CD4-positive, alpha-beta T cell treated with Interleukin-15 for 1 hour (primary cell): ENCODE measurements at places on chromosomes 16 and 17.

DNA sequence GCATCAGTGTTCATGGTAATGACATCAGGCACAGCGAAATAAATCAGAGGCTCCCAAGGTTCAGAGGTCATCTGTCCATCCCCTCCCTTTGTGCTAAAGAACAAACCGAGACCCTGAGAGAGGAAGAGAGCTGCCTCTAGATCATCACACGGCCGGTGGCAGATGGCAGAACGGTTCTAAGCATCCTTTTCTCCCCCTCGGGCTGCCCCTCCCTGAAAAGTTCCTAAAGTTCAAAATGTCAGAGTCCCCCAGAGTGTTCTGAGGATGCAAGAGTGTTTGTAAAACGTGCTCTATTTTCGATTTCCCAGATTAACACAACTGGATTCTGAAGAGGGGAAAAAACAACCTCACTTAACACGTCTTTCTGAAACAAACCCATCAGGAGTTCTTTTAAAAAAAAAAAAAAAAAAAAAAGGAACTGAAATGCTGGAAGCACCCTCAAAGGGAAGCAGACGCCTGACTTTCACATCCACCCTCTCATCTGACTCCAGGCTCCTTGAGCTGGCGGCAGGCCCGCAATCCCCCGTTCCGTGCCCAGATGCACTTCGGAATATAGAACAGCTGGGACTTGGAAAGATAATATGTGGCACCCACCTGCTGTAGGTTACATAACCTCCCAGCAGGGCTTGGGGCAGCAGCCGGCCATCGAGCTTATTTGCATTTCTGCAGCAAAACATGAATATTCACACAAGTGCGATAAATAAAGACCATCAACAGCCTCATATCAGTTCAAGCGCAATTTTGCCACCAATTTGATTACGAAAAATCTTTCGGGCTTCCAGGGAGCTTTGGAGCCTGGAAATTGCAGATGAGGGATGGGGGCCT lies 115.5 kb upstream of the SMURF2 start:
- DNase-seq, result no peak

GRCh38 chr17:27445971-27446370 lies 10.3 kb upstream of the KSR1 start:
- no peak for DNase-seq

- no peak for DNase-seq
These were observed 42.0 kb downstream of the AXIN2 start for GRCh38 chr17:65519462-65519861.

DNA sequence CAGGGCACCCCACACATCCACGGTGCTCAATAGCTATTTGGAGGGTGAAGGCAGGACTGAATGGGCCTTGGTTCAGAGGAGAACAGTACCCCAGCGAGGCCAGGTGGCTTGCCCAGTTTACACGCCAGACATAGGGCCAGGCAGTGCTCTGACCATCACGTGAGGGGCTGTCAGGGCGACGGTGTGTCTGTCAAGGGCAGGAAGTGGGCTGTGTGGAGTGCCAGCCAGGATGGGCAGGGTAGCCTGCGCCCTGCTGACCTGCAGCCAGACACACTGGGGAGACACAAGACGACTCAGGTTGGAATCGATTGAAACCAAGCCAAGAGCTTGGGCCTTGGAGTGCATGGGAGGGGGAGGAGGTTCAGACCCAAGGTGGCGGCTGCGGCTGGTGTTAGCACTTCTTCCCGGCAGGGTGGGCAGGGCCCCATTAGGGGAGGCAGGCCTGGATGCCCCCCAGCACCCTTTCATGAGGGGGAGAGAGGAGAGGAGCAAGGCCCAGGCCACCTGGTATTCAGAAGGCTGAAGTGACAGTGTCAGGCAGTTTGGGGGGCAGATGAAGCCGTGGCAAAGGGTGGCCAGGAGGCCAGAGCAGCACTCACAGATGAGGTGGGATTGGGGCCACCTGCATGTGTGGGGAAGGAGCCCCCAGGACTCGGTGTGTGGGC lies 68.2 kb downstream of the SREBF1 start:
- no peak for DNase-seq

DNA sequence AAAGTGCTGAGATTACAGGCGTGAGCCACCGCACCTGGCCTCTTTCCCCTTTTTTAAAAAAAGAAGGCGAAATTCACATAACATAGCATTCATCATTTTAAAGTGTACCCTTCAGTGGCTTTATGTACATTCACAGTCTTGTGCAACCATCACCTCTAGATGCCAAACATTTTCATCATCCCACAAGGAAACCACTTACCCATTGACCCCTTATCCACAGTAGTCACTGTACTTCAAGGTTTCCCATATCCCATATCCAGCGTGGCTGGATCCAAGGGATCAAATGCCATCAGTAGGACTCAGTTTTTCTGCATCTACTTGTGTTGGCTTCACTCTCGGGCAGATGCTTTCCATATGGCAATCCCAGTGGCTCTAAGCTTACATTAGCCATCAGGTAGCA lies 50.3 kb downstream of the BMERB1 start:
- DNase-seq, result no peak

DNA sequence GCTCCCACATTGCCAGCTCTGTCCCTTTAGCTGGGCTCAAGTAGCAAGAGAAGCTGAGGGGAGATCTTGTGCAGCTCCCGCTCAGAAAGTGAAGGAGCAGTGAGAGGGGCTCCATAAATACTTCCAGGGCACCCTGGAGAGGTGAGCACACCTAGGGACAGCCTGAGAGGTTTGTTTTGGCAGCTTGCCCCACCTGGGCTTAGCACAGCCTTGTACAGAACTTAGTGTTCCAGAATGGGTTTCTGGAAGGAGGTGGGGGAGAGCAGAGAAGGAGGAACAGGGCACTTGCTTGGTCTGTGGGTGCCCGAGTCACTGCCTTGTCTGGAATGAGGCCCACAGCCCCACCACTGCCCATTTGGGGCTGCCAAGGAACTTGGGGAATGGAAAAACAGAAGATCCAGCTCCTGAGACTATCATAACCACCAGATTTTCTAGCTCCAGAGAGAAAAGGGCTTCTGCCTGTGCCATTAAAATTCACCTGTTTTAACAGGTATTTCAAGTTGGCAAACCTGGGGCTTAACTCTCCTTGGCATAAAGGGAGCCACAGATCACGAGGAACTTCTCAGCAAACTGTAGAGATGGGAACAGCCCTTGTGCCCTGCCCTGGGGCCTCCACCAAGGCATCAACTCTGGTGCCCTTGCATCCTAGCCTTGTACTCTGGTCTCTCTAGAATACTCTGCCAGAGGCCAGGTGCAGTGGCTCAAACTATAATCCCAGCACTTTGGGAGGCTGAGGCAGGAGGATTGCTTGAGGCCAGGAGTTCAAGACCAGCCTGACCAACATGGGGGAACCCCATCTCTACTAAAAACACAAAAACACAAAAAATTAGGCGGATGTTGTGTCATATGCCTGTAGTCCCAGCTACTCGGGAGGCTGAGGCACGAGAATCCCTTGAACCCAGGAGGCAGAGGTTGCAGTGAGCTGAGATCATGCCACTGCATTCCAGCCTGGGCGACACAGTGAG lies 1.9 kb downstream of the PRR15L start:
- DNase-seq, result no peak

DNA sequence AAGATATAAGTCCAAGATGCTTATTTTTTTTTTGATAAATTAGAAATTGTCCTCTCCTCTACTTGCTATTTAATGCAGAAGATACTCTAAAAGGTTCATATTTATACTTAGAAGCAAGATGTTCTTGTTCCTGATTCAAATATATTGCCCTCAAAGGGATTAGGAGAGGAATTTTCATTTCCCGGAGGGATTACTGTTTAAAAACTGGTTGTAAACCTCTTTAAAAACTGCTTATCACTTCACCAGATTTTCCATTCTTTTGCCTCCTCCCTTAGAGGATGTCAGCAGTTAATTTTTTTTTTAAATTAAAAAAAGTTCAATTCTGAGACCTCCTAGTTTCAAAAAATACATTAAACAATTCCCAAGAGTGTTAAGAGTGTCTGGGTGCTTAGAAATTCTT lies 2.8 kb downstream of the TENT4B start:
- no peak for DNase-seq

DNA sequence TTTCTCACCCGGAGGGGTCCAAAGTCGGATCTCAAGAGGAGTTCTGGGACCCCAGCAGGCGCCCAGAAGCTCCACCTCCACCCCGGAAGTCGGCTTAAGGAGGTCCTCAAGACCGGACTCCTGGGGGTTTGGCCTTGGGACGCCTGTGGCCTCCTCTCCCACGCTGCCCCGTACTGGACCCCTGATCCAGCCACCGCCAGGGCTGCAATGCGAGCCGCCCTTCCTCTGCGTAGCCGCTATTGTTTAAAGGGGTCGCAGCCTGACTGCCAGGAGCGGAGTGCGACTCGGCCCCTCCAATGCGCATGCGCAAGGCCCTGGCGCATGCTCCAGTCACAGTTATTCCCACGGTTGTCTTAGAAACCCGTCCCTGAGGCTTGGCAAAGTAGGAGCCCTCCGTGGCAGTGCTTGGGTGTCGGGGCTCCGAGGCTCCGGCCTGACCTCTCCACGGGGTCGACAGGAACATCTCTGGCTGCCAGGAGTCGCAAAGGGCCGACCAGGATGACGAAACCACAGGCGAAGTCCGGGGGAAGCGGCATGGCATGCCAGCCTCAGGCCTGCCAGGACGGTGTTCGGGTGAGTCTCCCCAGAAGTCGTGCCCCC lies 719.0 kb downstream of the KCNJ18 start:
- no peak for DNase-seq

DNA sequence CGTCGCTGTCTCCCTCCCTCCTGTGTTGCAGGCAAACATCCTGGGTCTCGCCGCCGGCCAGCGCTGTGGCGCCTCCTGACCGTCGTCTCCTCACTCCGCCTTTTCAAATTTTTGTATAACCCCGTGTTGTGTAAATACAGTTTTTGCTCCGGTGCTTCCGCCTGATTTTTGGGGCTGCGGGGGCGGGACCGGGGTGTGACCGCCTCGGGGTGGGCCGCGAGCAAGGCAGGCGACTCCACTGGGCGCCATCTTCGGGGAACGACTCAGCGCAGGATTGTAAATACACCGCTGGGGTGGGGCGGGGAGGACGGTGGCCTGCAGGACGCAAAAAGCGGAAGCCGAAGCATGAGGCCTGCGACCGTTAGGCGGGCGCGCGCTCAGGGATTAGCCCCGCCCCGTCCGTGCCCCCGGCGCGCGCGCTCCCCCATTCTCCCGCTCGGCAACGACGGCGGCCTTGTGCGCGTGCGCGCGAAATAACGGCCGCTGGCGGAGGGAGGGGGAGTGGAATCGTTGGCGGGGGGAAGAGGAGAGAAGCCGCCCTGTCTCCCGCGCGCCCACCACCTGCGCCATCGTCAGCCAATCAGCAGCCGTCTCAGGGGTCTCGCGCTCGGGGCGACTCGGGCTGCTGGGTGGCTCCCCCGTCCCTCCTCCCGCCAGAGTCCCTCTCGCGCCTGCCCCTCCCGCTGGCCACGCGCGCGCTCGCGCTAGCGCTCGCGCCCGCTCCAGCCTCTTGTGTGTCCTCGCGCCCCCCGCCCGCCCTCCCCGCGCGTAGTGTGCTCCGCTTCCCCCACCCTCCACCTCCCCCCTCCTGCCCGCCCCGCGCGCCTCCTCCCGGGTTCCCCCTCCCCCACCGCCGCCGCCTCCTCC lies 864 bp upstream of the MAZ start:
- DNase-seq, result peak; percentile 98

- no peak for DNase-seq
These were observed 114.6 kb downstream of the PITPNC1 start for GRCh38 chr17:67491681-67492024.

DNA sequence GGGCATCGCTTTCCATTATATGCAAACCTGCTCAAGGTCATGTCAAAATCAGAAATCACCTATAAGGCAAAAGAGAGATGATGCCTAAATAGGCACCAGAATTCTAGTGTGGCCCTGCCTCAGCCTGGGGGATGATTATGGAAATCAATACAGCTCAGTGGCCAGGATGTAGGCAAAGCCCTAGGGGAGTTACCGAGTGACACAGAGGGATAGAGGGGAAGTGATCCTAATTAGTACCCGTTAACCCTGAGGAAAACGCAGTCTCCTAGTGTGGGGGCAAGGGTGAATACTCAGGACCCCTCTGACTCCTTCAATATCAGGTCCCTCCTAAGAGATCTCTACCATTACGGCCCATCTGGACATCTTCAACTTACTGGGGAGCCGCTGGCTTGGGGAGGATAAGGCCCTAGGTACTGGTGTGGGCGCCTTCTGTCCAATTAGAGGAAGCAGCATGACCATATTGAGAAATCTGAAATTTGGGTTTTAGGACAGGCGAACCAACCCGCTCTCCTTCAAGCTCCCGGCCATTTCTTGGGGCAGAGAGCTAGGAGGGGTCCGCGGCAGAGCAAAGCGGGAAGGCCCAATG lies 725 bp downstream of the NT5C3B start:
- DNase-seq, result no peak
